Uterus (tissue), 4 donors: ENCODE measurements at places on chromosomes 1 and 21.

DNA sequence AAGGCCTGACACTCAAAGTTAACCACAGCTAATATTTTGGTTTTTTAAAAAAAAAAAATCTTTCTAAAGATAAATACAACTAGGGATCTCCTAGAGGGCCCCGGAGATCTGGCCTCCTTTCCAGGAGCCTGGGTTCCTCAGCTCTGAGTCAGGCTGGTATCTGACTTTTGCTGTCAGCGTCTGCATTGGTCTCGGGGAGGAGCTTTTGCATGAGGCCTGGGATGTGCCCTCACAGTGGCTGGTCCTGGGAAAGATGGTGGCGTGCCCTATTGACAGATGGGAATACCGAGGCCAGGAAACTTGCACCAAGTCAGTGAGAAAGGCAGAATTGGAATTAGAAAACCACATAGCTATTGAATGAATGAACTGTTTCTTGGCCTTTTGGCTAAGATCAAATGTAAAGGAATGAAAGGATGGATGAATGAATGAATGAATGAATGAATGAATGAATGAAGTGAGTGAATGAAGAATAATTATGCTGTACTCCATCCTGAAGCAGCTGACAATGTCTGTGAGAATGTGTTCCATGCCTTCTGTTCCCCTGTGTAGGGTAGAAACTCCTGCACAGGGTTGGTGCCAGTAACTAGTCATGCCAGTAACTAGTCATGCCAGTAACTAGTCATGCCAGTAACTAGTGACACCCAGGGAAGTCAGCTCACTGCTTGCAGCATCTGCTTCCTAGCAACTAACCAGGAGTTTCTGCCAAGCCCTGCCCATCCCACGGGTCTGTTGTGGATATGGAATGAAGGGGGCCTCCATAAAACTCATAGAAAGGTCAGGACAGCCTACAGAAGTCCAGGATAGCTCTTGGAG is 242.5 kb upstream of the VAMP3 start:
- no peaks in the 10 kb centered on the region for H3K36me3 ChIP-seq
- no peaks in the 10 kb centered on the region for H3K27me3 ChIP-seq
- H3K27ac ChIP-seq, result no peak overlapping the region
- no peak for DNase-seq
- H3K4me3 ChIP-seq, result no peak overlapping the region

DNA sequence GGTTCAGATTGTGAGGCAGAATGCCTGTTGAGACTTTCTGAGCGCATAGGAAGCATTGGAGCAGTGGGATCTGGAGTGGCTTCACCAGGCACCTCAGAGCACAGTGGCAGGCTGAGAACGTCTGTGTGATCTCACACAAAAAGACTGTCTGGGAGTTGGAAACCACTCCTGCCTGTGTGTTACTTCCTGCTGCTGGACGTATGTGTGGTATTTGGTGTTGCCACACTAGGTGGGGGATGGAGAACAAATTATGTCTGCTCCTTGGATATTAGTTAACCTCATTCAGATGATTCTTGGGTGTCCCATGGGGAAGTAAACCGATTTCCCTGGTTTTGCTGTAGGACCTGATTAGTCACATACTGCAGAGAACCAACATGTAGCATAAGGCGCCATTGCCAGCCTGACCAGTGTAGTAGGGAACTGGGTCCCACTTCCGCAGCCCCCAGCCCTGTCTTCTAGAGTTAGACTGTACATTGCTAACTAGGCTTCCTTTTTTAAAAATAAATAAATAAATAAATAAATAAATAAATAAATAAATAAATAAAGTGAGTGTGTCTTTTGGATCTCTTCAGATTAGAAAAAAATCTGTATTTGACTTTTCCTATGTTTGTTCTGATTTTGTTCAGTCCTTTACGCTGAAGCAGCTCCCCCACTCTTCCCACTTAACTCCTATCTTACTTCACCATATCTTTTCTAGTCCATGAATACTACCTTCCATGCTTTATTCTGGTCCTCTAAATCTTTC is 26.9 kb downstream of the UCK2 start:
- H3K27me3 ChIP-seq, result no peaks in the 10 kb centered on the region
- H3K36me3 ChIP-seq, result no peaks in the 10 kb centered on the region
- DNase-seq, result no peak
- H3K27ac ChIP-seq, result no peak overlapping the region
- H3K4me3 ChIP-seq, result no peak overlapping the region
- no peaks in the 10 kb centered on the region for H3K4me1 ChIP-seq

DNA sequence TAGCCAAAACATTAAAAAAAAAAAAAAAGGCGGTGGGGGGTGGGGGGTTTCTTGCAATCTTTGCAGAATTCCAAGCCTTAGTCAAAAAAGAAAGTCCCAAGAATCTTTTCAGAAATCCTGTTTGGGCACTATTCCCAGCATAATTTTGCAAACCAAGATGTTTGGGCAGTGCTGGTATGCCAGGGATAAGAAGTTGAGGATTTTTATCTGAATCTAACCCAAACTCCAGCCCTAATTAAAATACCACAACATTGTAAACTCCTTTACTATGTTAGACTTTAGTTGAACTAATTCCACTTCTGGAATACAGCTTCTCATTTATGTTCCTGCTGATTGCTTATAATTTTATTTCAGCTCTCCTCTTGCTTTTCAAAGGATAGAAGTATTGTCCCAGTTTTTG is 504.1 kb upstream of the ADGRL2 start:
- no peaks in the 10 kb centered on the region for H3K36me3 ChIP-seq
- H3K4me3 ChIP-seq, result no peak overlapping the region
- no peaks in the 10 kb centered on the region for H3K4me1 ChIP-seq
- no peak for DNase-seq
- H3K27me3 ChIP-seq, result no peaks in the 10 kb centered on the region
- no peak overlapping the region for H3K27ac ChIP-seq

DNA sequence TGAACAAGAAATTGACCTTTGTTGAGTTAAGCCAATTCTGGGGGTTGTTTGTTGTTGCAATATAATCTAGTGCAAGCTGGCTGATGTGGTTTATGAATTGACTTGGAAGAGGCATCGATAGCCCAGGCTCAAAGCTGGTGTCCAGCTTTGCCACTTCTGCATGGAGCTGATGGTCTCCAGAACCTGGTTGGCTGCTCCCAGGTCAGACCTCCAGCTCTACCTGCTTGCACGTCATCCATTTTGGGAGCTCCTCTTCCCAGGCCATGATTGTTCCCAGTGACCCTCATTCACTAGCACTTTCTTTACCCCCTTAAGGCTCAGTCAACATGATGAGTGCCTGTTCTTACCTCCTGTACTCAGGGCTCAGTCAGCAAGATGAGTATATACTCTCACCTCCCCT is 5.8 kb upstream of the AJAP1 start:
- H3K36me3 ChIP-seq, result no peaks in the 10 kb centered on the region
- no peak overlapping the region for H3K27ac ChIP-seq
- H3K4me1 ChIP-seq, result no peaks in the 10 kb centered on the region
- H3K4me3 ChIP-seq, result no peak overlapping the region
